ENCODE measurements at places on chromosomes 6 and 20.
A peak's percentile ranks its signal among the peaks of the same experiment; 100 is the strongest.

DNA sequence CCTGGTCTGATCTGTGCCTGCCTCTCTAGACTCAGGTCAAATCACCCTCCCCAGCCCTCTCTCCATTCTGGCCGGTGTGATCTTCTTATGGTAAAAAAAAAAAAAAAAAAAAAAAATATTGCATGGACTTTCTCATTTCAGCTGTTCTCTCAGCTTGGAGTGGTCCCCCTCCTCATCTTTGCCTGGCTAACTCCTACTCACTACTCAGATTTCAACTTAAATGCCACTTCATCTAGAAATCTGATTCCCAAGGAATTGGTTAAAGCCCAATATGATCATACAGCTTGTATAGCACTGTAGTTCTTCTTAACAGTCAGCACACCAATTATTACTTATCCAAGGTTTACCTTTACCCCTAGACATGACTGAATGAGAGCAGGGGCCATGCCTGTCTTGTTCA, 105.9 kb upstream of the CARMIL1 start:
- no peak for DNase-seq

GRCh38 chr6:35264550-35265274, 5.2 kb downstream of the ZNF76 start:
- DNase-seq, result no peak

DNA sequence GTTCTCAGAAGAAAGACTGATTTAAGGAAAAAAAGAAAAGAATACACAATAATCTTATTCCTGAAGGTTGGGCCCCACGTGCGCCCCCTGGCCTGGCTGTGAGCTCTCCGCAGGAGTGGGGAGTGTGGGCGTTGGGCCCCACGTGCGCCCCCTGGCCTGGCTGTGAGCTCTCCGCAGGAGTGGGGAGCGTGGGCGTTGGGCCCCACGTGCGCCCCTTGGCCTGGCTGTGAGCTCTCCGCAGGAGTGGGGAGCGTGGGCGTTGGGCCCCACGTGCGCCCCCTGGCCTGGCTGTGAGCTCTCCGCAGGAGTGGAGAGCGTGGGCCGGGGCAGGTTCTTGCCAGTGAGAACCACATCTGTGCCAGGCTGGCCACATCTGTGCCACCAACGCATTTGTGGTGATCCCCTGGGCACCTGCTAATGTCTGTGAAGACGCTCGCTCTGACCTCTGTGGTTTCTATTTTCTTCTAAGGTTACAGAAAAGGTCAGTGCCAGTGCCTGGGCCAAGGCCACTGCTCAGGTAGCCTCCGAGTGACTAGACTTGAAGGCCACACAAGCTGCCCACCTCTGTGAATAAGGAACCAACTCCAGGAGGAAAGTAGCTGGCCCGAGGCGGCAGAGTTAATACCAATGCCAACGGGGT, 41.0 kb downstream of the WDR27 start:
- no peak for DNase-seq

GRCh38 chr6:34565722-34566137, 9.6 kb upstream of the SPDEF start:
- DNase-seq, result no peak

- DNase-seq, result peak; percentile 39
These were observed at the start of gene ARFGEF3 for GRCh38 chr6:138161338-138162110. Gene ARFGEF3 (plus strand): TSS chr6:138161939. CDS start chr6:138162087, 148 bp downstream.

DNA sequence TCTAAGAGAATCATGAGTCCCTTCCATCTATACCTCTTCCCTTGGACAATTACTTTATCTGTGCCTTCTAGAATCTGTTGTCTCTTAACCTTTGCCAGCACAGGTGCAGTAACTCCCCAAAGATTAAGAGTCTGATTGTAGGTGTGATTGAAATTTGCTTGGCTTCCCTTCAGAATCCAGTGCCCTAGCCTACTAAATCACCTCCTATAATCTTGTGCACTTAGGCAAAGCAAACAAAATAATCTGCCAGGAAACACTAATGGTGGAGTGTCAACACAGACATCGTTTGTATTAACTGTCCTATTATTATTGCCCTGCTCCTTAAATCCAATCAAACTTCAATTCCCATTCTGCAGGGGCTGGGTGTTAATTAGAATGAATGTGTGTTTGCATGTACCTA, 28.0 kb downstream of the ID4 start:
- no peak for DNase-seq

DNA sequence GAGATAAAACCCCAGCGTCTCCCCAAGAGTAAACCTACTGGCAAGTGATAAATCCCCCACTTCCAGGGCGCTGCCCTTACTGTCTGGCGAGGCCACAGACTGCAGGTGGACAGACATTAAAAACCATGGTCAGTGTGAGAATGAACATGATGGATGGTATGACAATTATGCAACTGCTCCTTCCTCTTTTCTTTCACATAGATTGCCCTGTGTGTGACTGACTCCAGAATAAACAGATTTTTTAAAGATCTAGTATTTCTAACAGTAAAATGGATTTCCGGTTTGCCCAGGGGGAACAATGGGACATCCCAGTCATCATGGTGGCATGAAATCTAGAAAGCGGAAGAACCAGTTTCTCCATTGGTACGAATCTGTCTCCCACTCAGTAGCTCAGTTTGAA, 153.7 kb downstream of the FOXC1 start:
- DNase-seq, result no peak

DNA sequence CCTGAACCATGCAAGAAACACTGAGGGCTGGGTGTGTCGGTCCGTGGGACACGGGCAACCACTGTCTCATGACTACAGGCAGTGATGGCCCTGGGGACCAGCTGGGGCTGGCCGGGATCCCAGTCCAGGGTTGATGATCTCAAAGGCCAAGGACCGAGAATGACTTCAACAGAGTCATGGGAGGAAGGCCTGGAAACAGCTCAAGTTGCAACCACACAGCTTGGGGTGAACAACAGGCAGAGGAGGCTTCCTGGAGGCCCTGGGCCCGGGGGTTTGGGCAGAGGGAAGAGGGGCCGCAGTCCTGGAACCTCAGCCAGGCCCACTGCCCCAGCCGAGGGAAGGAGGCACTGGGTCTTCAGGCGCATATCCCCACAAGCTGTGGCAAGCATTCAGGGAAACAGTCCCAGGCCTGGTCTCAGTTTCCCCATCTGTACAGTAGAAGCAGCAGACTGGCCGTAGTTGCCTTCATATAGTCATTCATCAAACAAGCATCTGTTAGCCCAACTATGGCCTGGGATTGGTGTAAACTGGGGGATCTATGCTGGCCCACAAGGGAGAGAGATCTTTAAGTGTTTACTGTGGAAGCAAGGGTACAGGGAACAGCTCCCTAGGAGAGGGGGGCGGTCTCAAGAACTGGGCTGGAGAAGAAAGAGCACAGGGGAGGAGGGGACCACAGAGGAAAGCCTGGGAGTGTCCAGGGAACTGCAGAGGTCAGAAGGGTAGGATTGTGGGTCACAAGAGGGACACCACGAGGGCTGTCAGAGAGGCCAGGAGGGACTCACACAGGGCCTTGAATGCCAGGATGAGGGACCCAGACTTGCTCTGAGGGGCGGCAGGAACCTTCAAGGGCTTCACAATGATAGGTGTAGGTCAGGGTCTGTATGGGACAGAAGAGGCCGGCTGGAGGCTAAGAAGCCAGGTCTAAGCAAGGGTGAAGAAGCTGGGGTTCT, 2.1 kb downstream of the MYL9 start:
- no peak for DNase-seq

- DNase-seq, result no peak
These were observed 23.6 kb upstream of the TGM6 start for GRCh38 chr20:2357114-2357513.

DNA sequence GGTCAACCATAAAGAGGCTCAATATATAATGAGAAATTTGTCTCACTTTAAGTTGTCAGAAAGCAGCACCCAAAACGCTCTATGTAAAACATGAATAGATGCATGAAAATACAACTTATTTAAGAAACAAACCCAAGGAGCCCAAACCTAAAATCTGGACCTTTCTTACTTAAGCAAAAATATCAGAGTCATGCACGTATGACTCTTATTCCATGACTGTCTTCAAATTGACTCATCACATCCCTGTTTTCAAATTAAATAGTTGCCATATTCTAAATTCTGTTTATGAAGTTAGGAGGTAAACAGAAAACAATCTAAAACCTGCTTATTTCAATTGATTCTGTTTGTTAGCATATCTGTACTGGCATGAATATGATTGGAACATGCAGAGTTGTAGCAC, 42.1 kb downstream of the ANKRD6 start:
- no peak for DNase-seq

DNA sequence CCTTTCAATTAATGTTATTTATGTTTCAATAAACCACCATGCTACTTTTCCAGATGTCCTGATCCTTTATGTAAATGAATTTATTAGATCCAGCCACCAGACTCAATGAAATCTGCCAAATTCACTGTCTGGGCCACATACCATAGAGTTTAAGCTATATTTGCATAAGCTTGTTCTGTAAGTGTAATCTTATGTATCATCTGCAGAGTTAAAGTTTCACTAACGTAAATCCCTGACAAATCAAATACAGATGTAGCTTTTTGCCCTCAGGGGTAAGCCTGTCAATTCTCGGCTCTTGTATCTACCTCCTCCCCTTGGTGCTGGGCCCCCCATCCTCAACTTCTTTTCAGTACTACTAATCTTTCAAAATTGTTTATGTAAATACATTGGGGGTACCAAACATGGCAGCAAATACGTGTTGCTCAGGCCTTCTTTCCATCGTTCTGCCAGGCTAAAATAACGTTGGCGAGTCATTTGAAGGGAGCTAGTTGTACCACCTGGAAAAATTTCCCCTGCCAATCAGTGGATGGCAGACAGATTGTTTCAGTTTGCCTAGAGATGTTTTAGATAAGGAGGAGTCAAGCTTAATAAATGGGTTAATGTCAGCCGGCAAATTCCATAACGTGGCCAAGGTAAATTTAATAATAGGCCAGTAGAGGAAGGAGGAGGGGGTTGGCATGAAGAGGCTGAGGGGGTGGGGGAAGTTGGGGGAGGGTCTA, 79.6 kb downstream of the RPS12 start:
- DNase-seq, result no peak
